CD4-positive, alpha-beta T cell treated with Interleukin-1 beta for 1 hour (primary cell): ENCODE measurements at places on chromosomes 16 and 17.

DNA sequence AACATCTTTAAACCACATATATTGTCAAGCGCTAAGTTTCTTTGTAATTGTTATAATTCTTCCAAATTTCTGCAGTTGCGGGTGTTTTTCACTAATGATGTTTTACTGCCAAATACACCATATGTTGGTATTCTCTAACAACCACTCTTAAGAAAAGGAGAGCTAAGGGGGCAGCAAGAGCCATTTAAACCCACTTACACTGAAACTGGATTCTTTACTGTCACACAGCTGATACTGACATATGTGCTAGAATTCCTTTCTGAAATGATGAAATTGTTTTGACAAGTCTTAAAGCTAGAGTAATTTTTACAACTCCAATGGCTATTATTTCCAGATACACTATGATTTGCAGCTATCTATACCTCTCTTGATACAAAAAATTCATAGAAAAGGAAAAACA is 483.1 kb downstream of the CDH11 start:
- no peak for DNase-seq

GRCh38 chr17:74187761-74188160 is 15.7 kb upstream of the RPL38 start:
- DNase-seq = no peak

DNA sequence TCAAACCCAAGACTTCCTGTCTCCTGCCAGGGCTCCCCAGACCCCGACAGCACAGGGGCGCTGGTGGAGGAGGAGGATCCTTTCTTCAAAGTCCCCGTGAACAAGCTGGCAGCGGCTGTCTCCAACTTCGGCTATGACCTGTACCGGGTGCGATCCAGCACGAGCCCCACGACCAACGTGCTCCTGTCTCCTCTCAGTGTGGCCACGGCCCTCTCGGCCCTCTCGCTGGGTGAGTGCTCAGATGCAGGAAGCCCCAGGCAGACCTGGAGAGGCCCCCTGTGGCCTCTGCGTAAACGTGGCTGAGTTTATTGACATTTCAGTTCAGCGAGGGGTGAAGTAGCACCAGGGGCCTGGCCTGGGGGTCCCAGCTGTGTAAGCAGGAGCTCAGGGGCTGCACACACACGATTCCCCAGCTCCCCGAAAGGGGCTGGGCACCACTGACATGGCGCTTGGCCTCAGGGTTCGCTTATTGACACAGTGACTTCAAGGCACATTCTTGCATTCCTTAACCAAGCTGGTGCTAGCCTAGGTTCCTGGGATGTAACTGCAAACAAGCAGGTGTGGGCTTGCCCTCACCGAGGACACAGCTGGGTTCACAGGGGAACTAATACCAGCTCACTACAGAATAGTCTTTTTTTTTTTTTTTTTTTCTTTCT is 8.1 kb downstream of the SERPINF1 start:
- DNase-seq = no peak

- DNase-seq = no peak
Measured at GRCh38 chr17:48258331-48258730, 150.8 kb downstream of the SNX11 start.

DNA sequence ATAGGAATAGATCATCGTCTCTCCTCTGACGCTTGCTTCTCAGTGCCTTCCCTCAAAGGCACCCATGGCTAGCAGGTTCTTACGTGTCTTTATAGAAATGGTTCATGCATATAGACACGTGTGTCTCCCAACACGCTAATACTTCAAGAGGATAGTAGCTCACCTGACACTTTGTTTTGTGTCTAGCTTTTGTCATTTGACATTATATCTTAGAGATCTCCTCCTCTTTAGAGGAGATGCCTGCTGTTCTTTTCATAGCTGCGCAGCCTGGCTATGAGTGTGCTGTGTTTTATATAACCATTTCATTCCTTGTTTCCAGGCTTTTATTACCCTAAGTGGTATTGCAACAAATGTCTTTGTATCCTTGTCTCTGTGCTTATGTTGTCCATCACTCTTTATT is 411.7 kb downstream of the CPPED1 start:
- DNase-seq = no peak
